ENCODE measurements at places on chromosomes 6 and 20.

DNA sequence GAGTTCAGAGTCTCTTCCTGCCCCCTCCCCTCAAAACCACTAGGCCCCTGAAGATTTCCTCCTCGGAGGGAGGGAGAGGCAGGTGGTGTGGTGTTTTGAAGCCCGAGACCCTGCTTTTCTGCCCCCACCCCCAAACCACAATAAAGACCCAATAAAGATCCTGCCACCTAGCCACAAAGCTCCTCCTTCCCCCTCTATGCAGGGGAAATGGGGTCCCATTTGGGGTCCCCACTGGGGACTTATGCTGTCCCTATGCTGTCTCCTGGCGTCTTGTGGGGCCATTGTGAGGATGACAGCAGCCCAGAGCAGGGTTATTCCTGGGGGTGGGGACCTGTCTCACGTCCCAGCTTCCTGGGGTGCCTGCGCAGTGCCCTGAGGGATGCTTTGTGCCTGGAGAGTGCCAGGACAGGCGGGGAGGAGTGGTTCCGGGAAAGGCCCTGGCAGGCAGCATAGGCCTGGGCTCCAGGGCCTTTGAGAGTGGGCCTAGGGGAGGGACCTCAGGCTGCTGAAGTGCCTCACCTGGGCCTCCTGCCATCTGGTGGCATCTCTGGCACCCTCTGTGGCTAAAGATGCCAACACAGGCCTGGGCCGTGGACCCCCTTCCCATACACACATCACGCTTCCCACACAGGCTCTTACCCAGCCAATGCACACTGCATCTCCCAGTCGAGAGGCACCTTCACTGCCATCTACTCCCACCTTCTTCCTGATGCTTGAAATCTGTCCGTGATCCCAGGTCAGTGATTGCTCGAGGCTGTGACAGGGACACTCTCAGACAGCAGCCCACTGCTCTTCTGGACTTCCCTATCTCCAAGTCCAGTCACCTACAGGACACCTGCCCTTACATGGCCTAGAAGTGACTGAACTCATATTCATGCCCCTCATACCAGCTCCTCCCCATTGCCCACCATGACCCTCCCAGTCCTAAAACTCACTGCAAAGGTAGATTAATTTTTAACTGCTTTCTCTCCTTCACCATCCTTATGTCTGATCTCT, 7.9 kb upstream of the ARMC12 start:
- DNase-seq = peak; percentile 61

DNA sequence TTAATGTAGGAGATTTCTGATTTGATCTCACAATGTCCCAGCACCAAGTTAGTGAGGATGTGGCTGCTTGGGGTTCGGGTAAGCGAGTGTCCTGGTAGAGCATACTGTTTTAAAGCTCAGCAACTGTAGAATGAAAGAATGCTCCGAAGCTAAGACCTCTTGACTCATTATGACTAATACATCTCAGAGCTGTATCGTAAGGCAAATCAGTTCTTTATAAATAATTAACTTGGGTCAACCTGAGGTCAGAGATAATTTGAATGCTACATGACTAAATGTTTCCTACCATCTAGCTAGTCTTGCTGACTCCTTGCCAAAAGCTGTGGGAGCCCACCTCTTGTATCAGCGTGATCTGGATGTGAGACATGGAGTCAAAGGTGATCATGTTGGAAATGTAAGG, 128.8 kb upstream of the PDE7B start:
- no peak for DNase-seq

DNA sequence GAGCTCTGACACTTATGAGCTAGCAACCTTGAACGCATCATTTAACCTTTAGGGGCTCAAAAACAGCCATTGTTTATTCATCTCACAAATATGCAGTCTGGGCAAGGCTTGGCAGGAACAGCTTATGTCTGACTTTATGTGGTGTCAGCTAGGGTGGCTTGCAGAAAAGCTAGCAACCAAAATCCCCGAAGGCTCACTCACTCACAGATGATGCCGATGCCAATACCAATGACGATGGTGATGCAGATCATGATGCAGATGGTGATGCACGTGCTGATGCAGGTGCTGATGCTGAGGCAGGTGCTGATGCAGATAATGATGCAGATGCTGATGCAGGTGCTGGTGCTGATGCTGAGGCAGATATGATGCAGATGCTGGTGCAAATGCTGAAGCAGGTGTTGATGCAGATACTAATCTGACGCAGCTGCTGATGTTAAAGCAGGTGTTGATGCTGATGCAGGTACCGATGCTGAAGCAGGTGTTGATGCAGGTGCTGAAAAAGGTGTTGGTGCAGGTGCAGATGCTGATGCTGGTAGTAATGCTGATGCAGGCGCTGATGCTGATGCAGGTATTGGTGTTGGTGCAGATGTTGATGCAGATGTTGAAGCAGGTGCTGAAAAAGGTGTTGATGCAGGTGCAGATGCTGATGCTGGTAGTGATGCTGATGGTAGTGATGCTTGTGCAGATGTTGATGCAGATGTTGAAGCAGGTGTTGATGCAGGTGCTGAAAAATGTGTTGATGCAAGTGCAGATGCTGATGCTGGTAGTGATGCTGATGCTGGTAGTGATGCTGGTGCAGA, 195.6 kb downstream of the NFATC2 start:
- no peak for DNase-seq

GRCh38 chr6:54074578-54075195, 36.6 kb upstream of the MLIP start:
- DNase-seq = no peak

DNA sequence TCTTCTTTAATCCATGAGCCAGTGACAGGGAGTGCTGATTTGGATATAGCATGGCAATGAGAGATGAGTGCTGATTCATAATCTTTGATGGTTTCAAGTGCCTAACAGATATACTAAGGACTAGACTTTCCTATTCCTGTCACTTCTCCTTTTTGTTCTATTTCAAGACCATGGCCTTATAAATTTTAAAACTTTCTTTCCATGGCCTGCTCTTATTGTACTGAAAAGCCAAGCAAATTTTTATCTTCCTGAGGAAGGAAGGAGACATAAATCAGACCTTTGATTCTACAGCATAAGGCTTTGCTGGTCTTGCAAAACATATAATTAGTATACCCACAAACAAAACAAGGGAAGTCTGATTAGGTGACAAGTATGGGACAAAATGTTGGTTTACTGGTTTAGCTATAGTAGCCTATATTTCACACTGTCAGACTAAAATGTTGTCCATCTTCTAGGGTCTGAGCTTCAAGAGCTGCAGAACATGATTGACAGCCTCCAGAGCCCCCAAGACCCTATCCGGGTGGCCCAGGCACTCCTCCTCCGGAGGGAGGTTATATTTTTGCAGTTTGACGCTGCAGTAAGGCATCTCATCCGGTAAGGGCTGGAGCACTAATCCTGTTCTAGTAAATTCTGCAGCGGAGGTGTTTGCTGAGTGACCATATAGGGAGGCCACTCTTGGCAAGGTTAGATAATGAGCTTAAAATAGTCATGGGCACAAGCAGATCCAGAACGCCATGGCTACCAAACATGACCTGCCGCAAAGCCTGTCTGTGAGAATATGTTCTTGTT, 82.3 kb downstream of the CD164 start:
- no peak for DNase-seq

DNA sequence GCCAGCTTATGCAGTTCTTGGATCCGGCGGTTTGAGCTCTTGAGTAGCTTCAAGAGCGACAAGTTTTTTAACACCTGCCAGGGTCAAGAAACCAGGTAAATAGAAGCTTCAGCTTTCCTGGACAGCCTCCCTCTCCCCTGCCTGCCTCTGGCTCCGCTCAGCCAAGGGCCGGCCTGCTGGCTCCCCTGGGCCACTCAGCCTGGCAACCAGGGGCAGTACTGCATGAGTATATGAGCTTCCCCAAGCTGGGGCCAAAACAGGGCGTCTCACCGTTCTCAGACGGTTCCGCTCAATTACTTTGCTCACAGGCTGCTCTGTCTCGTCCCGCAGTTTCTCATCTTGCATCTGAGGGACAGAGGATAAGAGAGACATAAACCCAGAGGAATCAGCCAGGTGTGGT, 856 bp downstream of the TP53TG5 start:
- DNase-seq = no peak

DNA sequence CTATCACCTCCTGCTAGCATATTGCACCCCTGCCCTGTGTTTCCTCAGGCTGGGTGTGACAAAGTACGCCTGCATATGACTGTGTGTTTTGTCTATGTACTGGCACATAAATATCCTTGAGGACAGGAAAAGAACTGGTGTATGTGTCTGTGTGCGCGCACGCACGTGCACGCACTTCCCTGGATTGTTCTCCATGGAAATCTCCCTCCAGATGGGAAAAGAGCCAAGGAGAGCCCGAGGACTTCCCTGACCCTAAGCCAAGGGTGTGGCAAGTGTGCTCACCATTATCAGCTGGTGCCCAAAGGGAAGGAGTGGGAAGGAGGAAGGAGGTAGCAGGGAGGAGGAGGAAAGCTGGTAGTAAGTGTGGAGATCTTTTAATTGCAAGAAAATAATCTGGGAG, 117.6 kb downstream of the HIVEP2 start:
- no peak for DNase-seq

DNA sequence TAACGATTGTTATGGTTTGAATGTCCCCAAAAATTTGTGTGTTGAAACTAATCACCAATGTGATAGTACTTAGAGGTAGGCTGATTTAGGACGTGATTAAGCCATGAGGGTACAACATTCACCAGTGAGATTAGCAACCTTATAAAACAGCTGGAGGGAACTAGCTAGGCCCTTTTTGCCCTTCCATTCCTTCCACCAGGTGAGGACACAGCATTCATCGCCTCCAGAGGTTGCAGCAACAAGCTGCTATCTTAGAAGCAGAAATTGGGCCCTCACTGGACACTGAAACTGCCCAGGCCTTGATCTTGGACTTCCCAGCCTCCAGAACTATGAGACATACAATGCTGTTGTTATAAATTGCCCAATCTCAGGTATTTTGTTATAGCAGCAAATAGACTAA, 340.7 kb upstream of the JARID2 start:
- no peak for DNase-seq

DNA sequence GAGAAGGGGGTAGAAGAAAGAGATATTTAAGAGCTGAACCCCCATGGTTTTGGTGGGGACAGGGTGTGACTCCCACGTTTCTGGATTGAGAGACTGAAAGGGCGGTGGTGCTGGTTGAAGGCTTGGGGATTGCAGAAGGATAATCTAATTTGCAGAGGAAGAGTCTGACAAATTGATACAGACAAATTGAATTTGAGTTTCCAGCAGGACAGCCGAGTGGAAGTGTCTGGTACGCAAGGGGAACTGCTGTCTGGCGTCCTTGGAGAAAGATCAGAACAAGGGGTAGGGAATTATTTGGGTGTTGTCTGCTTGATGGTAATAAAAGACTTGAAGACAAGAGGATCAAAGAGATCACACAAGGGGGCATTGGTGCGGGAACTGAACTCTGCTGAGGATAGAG, 40.5 kb upstream of the MDGA1 start:
- no peak for DNase-seq

DNA sequence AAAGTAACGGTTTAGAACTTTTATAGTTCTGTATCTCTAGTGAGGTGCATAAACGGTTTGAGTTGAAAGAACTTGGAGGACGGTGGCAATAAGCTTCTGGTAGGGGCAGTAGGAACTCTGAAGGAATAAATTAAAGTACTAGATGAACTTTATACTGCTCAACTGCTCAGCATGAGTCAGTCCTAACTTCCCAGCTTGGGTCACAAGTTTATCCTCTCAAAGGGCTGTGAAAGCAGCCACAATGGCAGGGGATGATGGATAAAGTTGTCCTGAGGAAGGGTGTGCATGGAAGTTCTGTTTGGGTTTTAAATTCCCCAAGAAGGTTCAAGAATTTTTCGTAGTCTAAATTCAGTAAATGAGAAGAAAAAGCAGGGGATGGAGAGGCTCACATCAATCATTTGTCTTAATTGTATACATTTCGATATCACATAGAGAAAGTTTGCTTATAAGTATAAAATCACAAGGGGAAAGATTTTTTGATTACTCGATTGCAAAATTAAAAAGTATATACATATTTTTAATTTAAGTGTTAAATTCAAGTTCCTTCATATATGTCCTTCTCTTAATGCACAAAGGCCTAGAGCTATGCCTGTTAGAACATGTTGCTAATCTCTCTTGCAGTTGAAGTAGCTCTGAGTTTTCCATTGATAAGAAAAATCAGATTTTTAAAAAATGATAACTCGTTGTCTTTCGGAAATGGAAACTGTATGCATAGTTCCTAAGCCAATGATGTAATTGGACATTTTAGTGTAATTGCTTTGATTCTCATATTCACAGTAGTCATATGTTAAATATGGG, 55.3 kb upstream of the JAG1 start:
- DNase-seq = no peak

DNA sequence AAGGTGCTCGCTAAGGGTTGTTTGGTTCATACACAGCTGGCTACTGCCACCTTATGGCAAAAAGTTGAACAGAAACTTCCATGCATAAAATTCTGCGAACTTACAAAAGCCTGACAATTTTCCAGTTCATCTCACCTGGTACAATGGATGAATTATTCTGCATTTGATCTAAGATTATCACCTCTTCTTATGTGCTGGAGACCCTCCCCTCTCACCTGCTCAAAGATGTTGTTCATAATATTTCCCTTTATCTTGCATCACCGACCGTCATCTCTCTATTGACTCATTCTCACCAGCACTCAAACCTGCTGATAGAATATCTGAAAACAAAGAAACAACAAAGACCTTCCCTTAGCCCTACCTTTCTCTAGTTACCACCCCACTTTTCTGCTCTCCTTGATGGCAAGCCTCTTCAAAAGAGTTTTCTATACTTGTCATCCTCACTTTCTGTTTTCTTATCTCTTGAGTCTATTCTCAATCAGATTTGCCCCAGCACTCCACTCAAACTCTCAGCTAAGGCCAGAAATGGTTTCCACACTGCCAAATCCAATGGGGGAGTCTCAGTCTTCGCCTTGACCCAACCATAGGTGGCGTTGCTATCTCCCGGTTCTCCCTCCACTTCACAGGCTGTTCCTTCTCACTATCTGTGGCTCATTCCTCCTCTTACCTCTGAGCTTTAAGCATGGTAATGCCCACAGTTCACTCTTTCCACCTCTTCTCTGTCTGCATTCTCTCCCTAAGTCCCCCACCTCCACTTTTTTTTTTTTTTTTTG, 25.8 kb downstream of the SNRNP48 start:
- peak; percentile 13 for DNase-seq

DNA sequence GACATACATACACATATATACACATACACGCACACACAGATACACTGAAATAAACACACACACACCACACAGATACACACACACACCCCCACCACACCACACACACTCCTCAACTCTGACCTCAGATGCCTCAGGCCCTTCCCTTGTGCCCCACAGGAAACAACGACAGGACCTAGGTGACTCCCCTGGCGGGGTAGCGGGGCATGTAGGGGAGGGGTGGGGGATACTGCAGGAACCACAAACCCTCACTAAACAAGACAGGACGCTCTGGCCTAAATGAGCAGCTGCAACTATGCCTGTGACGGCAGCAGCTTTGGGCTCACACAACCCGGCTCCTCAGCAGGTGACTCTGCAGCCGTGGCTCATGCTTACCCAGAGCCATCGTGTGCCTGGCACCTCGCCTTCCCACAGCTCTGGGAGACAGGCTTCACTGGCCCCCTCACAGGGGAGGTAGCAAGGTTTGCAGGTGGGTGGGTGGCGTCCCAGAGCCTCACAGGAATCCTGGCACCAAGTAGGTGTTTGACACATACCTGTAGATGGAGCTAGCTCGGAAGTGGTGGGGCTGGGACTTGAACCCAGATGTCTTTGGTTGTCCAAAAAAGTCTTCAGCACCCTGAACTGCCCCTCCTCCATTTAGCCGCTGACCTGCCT, 100.8 kb downstream of the GRM4 start:
- DNase-seq = peak; percentile 11
